T-helper 17 cell (primary cell): ENCODE measurements at places on chromosomes 5 and 9. TPM values are rescaled to one million over a fixed set of nuclear protein-coding genes. Genes with fewer than 3 reads are reported as not detected.

The TAF11L6 gene
- total RNA-seq: not detected

The CCDC180 gene
- total RNA-seq: 11.4 TPM

The RIC1 gene
- 19.6 TPM for total RNA-seq

DNA sequence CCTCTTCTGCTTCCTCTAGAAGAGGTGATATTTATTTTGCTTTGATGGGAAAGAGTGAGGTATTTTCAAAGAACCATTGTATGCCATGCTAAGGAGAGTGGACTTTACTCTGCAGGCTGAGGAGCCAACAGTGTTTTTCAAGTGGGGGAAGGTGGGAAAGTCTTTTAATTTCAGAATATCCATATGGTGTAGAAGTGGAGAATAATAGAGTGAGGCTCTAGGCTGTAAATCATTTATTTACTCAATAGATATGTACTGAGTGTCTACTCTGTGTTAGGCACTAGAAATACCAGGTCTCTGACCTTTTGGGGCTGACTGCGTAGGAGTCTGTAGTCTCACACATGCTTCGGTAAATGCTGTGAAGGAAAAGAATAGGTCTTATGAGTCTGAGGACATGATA, 30.7 kb upstream of the TENT2 start:
- no peak for DNase-seq
- no peak overlapping the region for H3K27ac ChIP-seq
- no peak overlapping the region for H3K4me3 ChIP-seq
- no peaks in the 10 kb centered on the region for H3K4me1 ChIP-seq
- H3K36me3 ChIP-seq: no peaks in the 10 kb centered on the region
- H3K27me3 ChIP-seq: peaks cover 26% of the 10 kb centered on the region

DNA sequence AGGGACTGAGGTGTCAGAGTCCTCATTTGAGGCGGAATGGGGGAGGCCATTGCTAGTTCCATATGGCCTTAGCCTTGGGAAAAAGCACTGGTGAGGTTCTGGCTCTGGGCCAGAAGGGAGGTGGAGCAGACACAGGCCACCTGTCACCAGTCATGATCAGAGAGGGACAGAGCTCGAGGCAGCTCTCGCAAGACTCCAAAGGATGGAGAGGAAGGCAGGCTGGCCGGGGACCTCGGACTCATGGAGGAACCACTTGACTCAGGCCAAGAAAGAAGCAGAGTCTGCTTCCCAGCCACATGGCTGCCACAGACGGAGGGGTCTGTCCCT, 29.2 kb upstream of the NSMF start:
- no peaks in the 10 kb centered on the region for H3K27me3 ChIP-seq
- H3K36me3 ChIP-seq: no peaks in the 10 kb centered on the region
- no peak overlapping the region for H3K4me3 ChIP-seq
- H3K4me1 ChIP-seq: peaks cover 4% of the 10 kb centered on the region
- DNase-seq: no peak

- no peak overlapping the region for H3K27ac ChIP-seq
- H3K27me3 ChIP-seq: peaks cover 15% of the 10 kb centered on the region
- no peak overlapping the region for H3K4me3 ChIP-seq
- no peak for DNase-seq
- H3K36me3 ChIP-seq: no peaks in the 10 kb centered on the region
- H3K4me1 ChIP-seq: peaks cover 5% of the 10 kb centered on the region
Observed at GRCh38 chr9:92180669-92181181, 65.5 kb upstream of the SPTLC1 start.

DNA sequence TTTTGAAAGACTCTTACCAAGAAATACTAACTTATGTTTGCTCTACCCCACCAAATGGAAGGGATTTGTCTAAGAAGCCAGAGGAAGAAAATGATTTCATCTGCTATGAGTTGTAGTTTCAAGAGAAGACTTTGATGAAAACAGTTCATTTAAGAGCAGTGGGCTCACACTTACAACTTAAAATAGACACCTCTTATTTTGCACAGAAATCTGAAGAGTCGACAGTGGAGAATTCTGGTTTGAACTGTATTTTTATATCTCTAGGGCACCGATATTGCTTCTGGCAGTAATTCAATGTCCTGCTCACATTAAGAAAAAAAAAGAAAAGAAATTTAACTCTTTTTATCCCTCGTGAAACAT, 1.9 kb upstream of the DAB2 start:
- DNase-seq: no peak
- H3K4me1 ChIP-seq: peaks cover 8% of the 10 kb centered on the region
- H3K27ac ChIP-seq: no peak overlapping the region
- H3K4me3 ChIP-seq: no peak overlapping the region
- peaks cover 2% of the 10 kb centered on the region for H3K36me3 ChIP-seq
